ENCODE measurements at places on chromosomes 1 and 21.

GRCh38 chr1:244344001-244344400, 107.7 kb downstream of the ADSS2 start:
- DNase-seq = no peak

GRCh38 chr1:247165674-247166073, 6.1 kb downstream of the ZNF124 start:
- no peak for DNase-seq

DNA sequence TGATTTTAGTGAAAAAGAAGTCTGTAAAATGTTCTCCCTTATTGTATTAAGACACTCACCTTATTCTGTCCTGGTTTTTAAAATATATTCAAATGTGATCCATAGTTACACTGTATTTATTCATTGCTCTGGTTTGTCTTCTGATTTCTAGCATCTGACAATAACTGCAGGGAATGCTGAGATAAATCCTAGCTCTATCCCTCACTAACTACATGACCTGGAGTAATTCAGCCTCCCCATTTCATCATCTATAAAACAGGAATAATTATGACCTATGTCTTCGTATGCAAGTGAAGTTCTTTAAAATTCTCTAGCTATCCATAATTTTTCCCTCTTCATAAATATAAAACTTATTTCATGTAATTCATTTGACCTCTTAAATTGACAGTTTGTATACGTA, 104.0 kb upstream of the ESRRG start:
- no peak for DNase-seq

GRCh38 chr1:86649618-86650017, 54.8 kb upstream of the SH3GLB1 start:
- no peak for DNase-seq

DNA sequence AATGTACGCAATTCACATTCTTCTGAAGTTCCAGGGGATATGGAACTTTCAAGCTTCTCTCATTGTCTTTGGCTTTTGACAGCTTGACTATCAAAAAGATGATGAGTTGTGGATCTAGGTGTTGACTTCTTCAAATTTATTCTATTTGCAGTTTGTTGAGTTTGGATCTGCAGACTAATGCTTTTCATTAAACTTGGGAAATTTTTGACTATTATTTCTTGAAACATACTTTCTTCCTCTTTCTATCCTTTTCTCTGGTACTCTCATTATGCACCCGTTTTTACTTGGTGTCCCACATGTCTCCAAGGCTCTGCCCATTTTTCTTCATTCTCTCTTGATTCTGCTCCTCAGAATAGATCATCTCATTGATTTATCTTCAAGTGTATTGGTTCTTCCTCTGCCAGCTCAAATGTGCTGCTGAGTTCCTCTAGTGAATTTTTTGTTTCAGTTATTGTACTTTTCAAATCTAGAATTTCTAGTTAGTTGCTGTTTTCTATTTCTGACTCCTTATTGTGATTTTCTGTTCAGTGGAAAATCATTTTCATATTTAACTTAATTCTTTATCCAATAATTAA, 49.4 kb downstream of the CYP2J2 start:
- DNase-seq = no peak

DNA sequence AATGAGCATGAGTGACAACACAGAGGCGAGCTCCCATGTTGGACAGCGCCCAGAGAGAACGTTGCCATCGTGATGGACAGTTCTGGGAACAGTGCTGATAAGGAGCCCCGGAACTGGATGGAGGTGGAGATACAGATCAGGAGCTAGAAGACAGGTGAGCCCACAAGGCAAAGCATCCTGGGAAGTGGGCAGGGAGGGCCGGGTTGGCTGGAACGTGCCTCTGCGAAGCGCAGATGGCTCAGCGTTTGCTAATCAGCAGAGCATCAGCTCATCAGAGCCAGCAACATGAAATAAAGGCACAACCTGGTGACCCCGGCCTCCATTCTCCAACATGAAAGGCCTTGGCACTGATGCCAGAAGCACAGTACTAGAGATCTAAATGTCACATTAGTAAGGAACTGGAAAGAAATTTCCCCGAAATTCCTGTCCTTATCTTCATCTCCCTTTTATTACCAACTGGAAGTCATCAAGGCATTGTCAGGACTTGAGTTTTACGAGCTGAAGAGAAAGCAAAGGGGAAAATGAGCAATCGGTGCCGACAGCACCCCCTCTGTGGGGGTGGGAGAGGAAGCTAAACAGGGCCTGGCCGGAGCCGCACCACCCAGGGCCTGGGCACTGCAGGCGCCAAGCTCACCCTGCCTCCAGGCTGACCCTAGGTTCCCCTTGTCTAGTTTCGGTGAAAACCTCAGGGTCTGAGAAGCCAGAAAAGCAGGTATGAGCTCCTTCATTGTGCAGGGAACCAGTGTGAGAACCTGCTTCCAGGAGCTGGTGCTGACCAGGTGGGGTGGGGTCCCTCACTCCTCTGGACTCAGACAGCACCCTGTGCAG, 19.9 kb downstream of the ABCA4 start:
- DNase-seq = no peak

- no peak for DNase-seq
Measured at GRCh38 chr1:166908942-166909341, 32.9 kb upstream of the TADA1 start.
